GM19239 (cell line): ENCODE measurements at places on chromosomes 11 and 22.
A peak's percentile ranks its signal among the peaks of the same experiment; 100 is the strongest.

DNA sequence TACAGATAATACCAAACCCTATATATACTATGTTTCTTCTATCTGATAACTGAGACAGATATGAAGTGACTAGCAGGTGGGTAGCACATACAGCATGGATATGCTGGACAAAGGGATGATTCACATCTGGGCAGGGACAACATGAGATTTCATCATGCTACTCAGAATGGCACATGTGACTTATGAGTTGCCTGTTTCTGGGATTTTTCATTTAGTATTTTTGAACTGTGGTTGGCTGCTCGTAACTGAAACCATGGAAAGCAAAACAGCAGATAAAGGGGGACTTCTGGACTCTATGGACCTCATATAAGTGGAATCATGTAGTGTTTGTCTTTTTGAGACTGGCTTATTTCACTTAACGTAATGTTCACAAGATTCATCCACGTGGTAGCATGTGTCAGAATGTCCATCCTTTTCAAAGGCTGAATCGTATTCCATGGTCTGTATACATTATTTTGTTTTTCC is 883.0 kb downstream of the TBC1D22A start:
- DNase-seq: no peak

DNA sequence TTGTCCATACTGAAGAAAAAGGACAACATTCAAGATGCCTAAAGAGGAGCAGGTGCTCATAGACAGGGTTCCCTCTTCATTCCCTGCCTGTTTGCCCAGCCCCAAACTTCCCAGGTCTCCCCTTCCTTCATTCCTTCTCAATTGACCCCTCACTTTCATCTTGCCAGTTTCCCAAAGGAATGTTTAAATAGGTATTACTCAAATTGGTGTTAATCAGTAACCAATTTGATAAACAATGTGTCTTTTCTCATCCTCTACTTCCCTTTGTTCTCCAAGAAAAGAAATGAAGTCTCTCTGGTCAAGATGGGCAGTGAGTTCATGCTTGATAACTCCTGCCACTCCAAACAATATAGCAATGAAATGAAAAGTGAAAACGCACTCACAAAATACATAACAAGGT is 101.9 kb downstream of the TMPRSS5 start:
- no peak for DNase-seq

DNA sequence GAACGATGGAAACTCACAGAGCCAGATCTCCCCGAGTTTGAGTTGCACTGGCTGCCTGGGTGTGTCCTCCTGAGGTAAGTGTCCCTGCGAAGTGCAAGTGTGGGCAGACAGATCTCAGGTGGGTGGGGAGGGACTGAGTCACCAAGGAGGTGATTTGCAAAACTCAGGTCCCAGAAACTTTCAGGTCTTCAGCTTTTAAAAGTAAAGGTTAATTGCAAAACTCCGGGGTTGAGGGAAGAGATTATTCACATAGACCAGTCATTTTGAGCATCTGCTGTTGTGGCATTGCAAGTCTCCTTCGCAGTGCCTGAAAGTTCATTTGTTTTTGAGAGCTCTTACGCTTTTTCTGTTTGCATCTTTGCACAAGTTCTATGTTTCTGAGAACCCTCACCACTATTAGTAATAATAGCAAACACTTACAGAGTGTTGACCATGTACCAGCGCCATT is 7.1 kb downstream of the CD44 start:
- DNase-seq: no peak

DNA sequence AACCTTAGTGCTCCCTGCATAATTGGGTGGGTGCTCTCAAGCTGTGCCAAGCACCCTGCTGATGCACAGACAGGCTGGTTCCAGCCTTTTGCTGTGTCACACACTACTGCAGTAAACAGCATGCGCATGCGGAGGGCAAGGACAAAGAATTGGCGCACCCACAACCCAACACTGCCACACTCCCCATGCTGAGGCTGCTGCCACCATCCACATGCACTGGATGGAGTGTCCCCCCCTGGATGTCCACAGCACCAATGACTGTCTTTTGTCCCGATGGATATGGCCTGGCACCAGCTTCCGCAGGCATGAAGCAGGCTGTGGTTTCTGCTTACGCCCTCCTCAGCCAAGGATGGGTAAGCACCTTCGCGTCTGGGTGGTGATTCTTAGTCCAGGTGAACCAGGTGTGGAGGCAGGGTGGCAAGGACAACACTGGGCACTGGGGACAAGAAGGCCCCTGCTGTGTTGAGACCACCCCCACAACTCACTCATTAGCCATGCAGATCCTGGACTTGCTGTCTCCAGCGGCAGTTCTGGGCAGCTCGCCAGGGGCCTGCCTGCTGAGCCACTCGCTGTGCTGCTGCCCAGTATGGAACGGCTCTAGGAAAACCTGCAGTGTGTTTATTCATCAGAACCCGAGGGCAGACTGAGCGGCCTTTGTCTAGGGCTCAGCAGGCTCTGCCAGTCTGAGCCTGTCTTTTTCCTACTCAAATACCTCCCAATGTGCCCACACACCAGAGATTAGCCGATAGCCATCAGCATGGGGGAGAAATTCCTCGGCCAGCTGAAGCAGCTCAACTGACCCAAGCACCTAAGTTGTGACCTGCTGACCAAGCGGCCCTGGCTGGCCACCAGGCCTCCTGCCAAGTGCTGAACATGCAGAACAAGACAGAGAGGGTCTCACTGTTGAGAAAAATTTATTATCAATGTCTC is 8.2 kb upstream of the NAP1L4 start:
- DNase-seq: no peak

- DNase-seq: no peak
Measured at GRCh38 chr11:35662061-35662648, 420 bp upstream of the TRIM44 start.

DNA sequence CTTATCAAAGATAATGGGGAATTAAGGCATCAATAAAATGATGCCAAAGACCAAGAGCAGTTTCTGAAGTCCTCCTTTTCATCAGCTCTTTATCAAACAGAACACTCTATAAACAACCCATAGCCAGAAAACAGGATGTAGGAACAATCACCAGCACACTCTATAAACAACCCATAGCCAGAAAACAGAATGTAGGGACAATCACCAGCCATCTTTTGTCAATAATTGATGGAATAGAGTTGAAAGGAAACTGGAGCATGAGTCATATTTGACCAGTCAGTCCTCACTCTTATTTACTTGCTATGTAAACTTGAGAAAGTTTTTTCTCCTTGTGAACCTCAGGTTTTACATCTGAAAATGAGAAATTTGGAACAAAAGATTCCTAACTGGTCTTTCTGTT is 10.0 kb downstream of the MS4A2 start:
- no peak for DNase-seq

DNA sequence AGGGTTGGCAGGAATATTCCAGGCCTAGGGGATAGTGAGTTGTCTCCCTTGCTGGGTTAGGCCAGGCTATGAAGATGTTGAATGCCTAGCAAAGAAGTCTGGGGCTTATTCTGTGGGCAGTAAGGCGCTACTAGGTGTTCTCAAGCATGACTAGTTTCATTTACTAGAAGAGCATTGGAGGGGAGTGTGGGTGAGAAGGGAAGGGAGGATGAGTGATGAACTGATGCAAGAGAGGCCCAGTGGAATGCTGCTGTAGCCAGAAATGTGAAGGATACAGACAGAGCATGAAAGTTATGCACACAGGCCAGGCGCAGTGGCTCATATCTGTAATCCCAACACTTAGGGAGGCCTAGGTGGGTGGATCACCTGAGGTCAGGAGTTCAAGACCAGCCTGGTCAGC is 33.5 kb downstream of the POU2F3 start:
- no peak for DNase-seq

- no peak for DNase-seq
Measured at GRCh38 chr11:95277868-95278267, 46.9 kb upstream of the SESN3 start.

DNA sequence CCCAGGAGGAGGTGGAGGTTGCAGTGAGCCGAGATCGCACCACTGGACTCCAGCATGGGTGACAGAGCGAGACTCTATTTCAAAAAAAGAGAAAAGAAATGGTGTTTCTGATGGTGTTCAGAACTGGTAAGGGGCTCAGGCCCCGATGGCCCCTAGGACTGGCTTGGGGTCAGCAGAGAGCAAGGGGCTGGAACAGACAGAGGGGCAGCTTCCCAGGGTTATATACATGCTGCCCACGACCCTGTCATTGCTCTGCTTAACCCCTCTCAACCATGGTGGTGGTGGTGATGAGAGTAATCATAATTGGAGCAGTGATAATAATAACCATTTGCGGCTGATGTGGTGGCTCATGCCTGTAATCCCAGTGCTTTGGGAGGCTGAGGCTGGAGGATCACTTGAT is 79.4 kb downstream of the CEP164 start:
- no peak for DNase-seq

- DNase-seq: no peak
Measured at GRCh38 chr22:49091917-49092545, 735.6 kb downstream of the BRD1 start.

DNA sequence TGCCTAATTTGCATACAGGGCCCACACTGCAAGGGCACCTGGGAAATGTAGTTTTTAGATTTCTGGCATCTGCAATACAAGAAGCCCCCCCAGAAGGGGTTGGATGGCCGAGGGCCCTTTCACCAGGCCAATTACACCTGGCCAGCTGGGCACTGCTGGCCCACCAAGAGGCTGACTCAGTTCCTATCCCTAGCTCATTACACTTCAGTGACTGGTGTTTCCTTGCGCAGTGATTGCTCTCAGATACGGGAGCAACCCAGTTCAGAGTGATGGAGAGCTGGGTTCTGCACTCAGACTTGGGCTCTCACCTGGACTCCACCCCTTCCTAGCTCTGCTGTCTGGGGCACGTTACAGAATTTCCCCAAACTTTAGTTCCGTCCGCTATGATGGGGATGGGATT is 81.1 kb upstream of the SHANK2 start:
- no peak for DNase-seq

GRCh38 chr11:69088676-69089146 is 40.0 kb downstream of the TPCN2 start:
- peak; percentile 99 for DNase-seq

DNA sequence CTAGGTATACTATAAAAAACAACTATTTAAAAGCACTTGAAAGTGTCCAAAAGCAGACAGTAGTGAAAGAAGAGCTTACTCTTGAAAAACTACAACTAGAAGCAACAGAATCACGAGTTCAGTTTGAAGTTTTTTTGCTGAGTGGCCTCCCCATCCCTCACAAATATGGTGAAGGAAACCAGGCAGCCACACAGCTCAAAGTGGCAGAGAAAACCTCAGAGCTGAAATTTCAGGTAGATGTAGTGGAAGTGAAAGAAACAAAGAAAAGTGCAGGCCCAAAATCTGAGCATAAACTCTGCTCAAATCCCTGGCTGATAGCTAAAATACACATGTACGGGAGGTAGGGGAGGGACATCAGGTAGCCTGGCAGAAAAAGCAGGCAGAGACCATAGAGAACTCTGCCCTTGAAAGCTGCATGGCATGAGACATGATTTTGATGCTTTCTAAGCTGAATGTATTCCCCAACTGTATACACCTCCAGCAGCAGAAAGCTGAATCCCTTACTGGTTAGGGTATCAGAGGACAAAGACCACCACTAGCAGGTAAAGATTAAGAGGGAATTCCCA is 12.1 kb downstream of the BTBD10 start:
- DNase-seq: no peak
